ENCODE measurements at places on chromosomes 5 and 9. TPM values are rescaled to one million over a fixed set of nuclear protein-coding genes. Genes with fewer than 3 reads are reported as not detected.

GRCh38 chr9:79617395-79617794 is 45.6 kb downstream of the TLE4 start:
- DNase-seq: no peak

The TXNDC8 gene
- not detected for total RNA-seq

DNA sequence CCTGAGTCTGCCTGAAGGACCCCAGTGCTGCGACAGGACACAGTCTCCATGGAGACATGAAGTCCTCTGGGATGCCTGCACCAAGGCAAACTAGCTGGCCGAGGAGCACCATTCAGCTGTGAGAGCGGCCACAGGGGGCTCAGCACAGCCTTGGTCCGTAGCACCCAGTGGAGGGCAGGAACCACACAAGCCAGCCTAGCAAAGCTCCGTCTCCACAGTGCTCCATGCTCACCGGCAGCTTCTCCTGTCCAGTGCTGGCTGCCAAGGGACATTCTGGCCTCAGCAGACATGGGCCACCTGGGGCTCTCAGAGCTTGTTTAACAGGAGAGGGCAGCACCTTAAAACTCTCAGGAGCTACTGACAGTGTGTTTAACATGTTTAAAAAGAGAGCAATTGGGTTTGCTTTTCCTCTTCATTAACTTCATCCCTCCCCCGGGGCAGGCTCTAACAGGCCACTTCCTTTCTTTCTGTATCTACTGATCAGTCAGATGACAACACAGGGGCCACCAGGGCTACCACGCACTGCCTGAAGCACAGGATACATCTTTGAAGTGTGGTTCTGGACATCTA is 57.0 kb downstream of the SECISBP2 start:
- DNase-seq: no peak

The RPL12 gene
- total RNA-seq: 1,660 TPM

DNA sequence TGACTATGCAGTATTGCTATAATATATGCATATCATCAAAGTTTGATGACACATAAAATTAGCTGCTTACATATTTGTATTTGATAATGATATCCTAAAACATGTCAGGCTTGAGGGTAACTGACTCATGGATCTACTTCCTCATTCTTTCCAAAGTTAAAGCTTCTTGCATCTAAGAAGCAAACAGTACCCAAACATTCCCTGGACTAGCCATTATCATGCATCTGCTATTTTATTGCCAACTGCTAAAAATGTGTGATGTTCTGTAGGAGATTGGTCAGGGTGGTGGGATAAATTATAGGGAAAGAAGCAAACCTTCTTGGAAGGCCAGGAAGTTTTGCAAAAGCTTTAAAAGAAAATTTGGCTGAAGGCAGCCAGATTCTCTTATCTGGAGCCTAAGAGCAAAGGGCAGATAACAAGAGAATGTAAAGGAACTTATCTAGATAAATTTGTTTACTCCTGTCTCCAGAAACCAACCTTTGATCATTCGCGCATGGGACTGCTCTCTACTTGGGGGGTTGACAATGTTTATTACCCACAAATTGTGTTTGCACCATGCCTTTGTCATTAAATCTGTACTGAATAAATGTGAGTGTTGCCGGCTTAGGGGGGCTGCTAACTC is 604.1 kb upstream of the TLE4 start:
- DNase-seq: peak; percentile 9

The PTGR1 gene
- 15.8 TPM for total RNA-seq

The CEP72 gene
- 9.4 TPM for total RNA-seq

DNA sequence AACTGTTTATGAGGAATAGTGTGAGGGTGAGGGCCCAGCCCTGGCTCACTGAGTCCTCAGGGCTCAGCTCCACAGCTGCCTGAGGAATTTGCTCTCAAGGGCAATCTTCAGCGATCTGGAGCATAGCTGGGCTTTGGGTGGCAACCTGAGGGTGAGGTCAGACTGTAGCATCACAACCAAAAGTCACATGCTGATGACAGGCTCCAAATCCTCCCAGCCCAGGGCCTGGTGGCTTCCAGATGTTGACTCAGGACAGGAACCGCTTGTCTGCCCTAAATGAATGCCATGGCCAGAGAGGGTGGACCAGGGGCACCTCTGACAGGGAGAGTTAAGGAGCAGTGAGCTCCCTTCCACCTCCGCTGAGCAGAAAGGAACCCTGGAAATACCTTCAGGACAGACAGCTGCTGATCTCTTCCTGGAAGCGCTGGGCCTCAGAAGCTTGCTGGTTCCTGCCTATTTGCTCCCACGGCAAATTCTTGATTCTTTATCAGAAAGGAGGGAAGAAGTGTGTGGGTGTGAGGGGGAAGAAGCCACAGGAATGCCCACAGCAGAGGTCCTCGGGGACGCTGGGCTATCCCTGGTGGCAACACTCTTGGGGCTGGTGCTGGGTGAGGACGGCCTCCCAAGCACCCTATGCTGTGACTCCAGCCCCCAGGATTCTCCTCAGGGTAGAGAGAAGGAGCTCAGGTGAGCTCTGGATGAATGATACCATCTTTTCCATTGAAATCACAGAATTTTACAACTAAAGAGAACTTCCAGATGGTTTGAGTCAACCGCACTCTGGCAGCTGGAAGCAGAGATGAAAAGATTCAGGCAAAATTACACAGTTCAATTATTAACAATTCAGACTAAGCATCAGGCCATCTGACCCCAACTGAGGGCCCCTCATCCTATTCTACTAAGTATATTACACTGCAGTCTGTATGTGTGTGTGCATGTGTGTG is 13.8 kb upstream of the CTSL start:
- peak; percentile 27 for DNase-seq

- DNase-seq: no peak
Measured at GRCh38 chr9:21121079-21121478, 20.6 kb downstream of the IFNW1 start.

The GFPT2 gene
- total RNA-seq: 0.10 TPM

GRCh38 chr5:168929656-168930055 is 350.5 kb upstream of the PANK3 start:
- no peak for DNase-seq

GRCh38 chr9:84705128-84705527 is 35.6 kb downstream of the NTRK2 start:
- DNase-seq: no peak

The GABRP gene
- total RNA-seq: not detected

- DNase-seq: no peak
Measured at GRCh38 chr9:128892221-128892921, 10.4 kb downstream of the LRRC8A start.

The OR1Q1 gene
- not detected for total RNA-seq

DNA sequence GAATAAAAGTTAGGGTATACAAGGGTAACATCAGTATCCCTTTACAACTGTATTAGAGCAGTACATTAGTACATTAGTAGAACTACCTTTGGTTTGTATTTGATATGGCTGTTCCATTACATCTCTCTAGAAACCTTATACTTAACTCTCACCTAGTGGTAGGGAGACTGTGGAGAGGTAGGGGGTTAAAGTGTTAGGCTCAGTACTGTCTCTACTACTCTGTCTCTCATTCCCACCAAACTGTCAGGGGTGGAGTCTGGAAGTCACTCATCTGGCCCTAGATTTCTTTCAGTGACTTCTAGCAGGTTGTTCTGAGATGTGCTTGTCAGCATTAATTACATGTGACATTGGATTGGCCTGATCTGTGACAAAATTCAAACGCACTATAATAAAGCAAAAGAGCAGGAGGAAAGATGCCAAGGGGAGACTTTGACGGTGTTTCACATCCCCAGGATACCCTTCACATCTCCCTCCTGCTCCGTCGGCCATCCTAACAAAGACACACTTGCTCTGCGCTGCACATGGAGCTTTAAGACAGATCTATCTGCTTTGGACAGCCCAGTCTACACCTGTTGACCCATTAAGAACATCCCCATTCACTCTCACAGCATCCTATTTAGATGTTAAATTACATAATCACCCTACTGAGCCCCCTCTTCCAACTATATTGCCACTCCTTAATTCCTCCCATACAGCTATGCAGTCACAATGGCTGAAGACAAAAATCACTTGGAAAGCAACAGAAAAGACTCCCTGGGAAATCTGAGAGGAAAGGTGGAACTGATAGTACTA is 1043.0 kb upstream of the DMAC1 start:
- DNase-seq: no peak

DNA sequence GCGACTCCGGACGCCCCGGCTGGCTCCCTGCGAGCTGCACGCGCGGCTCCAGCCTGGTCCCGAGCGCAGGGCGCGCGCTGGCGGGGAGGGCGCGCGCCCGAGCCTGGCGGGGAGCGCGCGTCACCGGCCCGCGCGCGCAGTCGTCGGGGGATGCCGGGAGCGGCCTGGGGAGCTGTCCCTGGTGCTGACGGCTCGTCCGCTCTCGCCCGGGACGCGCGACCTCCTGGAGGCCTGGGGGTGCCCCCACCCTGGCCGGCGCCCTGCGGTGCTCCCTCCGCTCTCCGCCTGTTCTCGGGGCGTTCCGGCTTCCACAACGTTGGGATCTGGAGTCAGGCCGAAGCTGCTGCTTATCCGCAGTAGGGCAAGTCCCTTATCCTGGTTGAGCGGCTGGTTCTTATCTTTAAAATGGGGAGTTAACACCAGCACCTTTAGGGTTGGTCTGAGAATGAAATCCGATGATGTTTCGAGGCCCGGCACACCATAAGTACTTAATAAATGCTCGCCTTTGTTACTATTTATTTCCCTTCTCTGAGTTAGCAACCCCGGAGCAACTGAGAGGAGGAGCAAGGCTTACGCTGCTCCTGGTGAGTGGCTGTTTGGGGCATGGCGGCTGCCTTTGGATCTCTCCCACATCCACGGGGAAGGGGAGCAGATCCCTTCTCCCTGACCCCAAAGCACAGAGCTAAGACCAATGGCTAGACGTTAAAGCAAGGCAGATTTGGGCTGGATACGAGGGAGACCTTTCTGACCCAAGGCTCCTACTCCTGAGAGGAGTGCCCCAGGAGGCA is at the start of gene FAM163B:
Gene FAM163B (minus strand): TSS at position 79 of the 788 bp plus-strand sequence. CDS start 29,166 bp downstream, outside the sequence.
- no peak for DNase-seq

The SCGB3A2 gene
- not detected for total RNA-seq

GRCh38 chr5:141412854-141413539 is at the start of gene PCDHGA10:
PCDHGA10 (plus strand) TSS chr5:141412987; CDS start chr5:141413176, 189 bp downstream.
- peak; percentile 15 for DNase-seq

The CDO1 gene
- 5.3 TPM for total RNA-seq
